ENCODE measurements at places on chromosomes 2 and 18.

GRCh38 chr2:120488531-120488930 lies 142.6 kb downstream of the INHBB start:
- DNase-seq: no peak

DNA sequence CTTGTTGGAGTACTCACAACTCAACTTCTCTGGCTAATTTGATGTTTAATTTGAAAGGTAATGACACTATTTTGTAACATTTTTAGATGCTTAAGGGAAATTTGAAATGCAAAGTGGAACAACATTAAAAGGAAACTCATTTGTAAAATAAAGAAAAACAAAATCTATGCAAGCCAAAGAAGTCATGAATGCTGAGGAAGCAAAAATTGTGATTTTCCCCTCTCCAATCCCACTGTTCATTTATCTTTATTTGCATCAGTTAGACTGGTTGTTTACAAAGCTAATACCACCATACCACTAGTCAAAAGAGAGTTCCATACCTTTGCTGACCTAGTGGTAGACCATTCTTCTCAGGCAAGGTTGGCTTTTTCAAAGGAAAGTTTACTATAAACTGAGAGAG lies 2.2 kb upstream of the B4GALT6 start:
- no peak for DNase-seq

GRCh38 chr2:187612857-187613256 lies 58.6 kb upstream of the TFPI start:
- no peak for DNase-seq

DNA sequence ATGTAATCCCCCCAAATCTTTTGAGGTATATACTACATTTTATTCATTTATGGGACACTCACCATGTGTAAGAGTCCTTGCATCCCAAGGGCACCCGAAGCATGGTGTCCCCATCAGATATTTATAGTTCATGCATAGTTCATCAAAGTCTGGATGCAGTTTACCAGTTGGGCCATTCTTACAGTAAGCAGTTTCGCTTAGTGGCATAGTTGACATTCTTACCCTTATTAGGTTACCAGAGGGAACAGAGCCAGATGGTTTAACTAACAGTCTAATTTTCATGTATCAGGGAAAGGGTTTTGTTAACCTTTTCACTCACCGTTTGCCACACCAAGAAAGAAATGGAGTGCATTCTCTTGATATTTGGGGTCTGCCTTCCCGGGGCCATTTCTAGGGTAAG lies 7.1 kb downstream of the ZNF407 start:
- DNase-seq: no peak

GRCh38 chr2:164053021-164053420 lies 317.2 kb upstream of the FIGN start:
- DNase-seq: no peak

GRCh38 chr18:58691256-58691655 lies 20.0 kb downstream of the MALT1 start:
- no peak for DNase-seq

GRCh38 chr2:222167762-222168161 lies 131.0 kb downstream of the PAX3 start:
- DNase-seq: no peak

DNA sequence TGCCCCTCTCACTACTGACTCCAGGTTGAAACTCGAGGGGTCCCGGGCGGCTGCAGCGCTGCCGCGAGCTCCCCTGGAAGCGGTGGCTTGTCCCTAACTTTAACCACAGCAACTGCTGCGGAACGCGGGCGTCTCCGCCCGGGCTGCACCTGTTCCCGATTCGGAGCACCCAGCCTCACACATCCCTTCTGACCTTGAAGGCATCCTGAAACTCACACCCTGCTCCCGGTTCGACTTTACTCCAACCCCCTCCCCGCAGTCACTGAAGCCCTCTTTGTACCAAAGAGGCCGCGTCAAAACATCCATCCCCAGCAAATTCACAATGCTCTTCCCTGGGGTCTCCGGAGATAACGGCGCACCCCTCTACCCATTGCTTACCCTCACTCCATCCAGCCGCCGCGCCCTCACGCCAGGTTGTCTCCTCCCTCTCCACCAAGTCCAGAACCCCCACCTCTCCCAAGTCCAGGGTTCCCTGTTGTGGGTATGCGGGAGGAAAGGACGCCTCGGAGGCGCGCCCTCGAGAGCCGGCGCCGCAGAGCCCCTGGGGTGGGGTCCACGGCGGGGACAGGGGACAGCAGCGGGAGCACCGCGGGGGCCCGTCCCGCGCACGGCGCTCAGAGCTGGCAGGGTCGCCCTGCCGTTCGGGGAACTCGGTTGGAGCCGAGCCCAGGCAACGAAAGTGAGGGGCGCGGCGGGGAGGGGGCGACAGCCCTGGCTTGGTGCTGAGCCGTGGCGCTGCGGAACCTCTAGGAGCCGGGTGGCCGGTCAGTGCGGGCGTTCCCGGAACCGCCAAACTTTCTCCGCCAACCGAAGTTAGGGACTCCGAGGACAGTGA lies 934 bp downstream of the MYO5B start:
- DNase-seq: no peak
